ENCODE measurements at places on chromosomes 2 and 18.

- no peak for DNase-seq
Observed at GRCh38 chr2:170165129-170165528, 12.8 kb upstream of the MYO3B start.

- DNase-seq, result peak; percentile 79
Observed at GRCh38 chr18:48629730-48630324, 91.0 kb downstream of the CTIF start.

GRCh38 chr2:140586379-140586778 lies 1544.4 kb downstream of the LRP1B start:
- no peak for DNase-seq

DNA sequence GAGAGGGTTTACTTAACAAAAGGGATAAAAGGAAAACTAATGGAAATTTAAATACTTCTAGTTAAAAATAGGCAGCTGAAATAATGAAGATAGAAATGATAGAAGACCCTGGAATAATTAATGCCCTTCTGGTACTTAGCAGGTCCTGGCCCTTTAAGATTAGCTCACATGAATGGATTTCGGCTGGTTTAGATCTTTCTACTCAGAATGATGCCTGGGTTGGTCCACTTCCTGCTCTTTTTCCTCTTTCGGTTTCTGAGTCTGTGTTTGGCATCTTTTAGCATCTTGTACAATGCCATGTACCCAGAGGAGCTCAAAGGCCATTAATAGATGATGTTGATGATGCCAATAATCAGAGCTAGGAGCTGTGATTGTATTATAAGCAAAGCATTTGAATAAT lies 290.5 kb downstream of the CLIP4 start:
- no peak for DNase-seq

DNA sequence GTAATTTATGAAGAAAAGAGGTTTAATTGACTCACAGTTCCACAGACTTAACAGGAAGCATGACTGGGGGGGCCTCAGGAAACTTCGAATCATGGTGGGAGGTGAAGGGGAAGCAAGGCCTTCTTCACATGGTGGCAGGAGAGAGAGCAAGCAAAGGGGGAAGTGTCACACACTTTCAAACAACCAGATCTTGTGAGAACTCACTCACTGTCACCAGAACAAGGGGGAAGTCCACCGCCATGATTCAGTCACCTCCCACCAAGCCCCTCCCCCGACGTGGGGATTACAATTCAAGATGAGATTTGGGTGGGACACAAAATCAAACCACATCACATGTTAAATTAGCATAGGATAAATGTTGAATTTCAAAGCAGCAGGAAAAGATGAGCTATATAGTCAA lies 56.2 kb downstream of the STRADB start:
- no peak for DNase-seq

DNA sequence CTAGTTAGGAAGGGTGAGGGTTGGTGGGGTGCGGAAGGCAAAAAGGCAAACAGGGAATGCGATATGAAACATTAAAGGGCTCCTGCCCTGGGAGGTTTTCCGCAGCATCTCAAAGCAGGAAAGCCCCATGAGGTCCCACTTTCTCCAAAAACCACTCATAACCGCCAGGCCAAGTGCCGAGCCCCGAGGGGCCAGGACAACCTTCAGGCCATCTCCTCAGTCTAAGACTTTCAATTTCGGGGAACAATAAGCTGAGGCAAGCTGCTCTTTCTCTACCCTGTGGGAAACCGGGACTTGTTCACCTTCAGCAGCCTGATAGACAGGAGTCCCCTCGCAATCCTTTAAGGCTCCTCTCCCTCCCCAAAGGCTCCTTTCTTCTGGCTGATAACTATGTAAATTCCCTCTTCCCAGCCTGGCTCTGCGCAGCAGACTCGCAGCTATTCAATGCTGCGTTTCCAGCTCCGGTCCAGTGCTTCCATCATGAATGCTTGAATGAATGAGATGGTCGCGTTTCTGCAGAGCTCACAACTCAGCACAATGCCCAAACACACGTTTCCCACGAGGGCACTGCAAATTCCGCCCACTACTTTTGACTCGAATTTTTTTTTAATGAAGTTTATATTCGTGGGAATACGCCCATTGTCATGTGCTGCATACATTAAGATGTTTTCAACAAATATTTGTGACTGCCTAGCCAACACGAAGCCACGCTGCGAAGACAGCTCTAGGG lies 1.4 kb downstream of the LAMA1 start:
- DNase-seq, result peak; percentile 58

DNA sequence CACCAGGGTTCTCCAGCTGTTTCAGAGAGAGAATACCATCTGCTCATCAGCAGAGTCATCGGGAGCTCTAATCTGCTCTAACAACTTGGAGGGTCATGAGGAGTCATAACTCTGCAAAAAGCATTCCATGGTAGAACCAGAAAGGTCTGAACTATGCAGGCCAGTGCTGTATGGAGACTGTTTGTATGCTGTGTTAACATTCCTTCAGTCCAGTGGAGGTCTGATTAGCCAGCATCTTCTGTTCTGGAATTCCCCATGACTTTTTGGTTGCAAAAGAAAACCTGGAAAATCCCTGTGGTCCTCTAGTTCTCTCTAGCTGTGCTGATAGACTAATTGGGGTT lies 9.4 kb upstream of the ITGB6 start:
- DNase-seq, result no peak

DNA sequence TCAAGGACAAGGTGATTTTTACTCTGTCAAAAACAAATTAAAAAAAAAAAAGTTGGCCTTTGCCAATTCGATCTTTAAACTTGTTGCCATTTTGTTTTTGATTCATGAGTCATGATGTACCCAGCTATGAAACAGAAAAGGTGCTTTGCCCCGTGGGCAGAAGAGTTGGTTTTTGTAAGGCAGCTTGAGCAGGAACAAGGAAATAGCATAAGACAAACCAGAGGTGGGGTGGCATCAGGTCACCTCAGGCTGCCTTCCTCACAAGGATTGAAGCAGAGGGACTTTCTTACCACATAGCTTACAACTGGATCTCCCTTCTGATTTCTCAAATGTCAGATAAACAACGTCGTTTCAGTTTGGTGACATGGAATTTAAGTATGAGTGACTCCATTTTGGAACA lies 123.8 kb downstream of the ARL4C start:
- DNase-seq, result no peak

DNA sequence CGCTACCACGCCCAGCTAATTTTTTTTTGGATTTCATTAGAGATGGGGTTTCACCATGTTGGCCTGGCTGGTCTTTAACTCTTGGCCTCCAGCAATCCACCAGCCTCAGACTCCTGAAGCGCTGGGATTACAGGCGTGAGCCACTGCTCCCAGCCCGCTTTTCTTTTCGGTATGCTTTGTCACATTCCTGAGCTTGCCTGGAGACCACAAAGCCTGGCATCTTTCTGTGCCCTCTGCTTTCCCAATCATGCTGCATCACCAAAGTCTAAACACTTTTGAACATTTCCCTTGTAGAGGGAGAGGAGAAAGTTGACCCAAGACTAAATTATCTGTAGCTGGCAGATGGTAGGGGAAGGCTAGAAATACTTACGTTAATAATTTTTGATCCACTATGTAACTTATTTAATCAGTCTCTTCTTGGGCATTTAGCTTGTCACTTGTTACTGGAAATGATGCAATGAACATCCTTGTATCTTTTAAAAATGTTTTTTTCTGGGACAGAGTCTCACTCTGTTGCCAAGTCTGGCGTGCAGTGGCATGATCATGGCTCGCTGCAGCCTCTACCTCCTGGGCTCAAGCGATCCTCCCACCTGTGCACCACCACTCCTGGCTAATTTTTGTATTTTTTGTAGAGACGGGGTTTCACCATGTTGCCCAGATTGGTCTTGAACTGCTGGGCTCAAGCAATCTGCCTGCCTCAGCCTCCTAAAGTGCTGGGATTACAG lies 2.7 kb upstream of the NPC1 start:
- no peak for DNase-seq

DNA sequence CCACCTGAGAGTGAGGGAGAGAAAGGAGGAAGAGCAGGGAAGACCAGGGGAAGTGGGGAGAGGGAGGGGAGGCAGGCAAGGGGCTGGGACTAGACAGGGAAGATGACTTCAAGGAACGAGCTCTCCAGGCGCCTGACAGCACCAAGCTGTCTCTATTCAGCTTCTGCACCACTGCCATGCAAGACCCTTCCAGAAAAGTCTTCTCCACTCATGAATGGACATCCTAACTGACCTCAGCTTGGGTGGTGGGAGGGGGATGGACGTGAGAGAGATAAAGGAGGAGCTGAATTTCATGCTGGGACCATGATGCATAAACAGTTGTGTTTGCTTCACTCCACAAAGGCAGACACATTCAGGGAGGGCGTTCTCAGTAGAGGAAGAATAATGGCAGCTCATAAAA lies 206.4 kb upstream of the ARL4C start:
- DNase-seq, result no peak

All from lower leg skin (tissue), 4 donors.